Activated gamma-delta T cell (primary cell): ENCODE measurements at places on chromosomes 7 and 10.

DNA sequence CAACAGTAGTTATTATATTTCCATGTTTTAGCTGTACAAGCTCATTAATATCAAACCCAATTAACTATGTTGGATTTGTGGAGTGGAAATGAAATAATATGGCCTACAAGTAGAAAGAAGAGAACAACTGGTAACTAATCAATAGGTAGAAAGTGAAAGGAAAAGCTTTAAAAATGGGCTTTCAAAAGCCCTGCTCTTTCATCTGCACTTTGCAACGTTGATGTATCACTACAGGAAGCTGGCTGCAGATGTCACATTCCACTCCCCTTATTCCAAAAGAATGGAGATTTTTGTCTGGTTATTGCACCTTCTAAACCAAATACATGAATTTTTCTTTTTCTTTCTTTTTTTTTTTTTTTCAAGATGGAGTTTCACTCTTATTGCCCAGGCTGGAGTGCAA lies 11.7 kb upstream of the MKI67 start:
- no peak for DNase-seq

GRCh38 chr10:33664070-33664469 lies 329.6 kb upstream of the NRP1 start:
- DNase-seq = no peak

DNA sequence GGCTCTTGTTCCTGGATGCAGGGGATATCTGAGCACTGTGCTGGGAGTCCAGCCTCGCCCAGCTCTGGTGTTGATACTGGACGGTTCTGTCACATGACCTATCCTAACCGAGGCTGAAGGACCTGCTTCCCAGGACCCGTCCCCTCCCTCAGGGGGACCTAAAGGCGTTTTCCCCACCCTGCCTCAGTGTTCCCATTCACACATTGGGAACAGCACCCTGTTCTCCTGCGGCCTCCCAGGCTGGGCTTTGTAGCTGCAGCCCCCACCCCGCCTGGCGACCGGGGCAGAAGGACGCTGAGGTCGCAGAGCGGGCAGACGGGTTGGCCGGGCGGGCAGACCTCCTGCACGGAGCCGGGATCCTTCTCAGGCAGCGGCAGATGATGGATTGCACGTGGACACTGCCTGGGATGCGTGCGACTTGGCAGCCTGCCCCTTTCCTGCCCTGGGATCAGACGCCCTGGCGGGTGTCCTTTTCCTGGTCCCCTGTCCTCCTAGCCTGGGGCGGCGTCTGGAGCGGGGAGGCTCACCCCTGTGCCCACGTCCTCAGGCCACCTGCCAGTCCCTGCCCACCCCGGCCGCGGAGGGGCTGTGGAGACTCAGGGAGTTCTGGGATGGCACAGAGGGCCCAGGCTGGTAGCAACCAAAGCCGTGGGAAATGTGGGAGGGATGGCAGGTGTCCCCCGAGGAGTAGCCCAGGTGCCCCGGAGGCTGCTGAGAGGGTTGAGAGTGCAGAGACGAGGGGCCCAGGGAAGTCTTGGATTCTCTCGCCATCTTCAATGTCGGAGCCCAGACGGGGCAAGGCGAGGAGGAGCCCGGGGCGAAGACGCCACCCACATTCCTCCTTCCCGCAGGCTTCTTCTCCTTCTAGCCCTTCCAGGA lies 17.2 kb upstream of the PSMG3 start:
- no peak for DNase-seq

DNA sequence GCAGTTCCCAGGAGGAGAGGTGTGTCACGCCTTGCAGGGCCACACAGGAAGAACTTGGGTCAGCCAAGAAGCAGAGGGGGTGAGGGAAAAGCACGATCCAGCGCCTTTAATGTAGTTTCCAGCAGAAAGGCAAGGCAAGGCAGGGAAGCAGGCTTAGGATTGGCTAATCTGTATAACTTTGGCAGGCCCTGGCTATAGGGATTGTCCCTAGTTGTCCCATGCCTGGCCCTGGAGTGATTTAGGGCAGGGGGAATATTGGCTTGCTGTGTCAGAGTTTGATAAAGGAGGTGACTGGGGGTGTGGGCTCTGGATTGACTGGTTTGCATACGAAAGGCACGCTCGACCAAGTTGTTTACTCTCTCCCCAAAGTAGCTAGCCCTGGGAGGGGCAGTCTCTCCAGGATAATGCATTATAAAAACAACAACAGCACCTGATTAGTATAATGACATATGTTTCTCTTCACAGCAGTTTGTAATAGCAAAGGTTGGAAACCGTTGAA lies 44.5 kb downstream of the RBM28 start:
- DNase-seq = no peak

DNA sequence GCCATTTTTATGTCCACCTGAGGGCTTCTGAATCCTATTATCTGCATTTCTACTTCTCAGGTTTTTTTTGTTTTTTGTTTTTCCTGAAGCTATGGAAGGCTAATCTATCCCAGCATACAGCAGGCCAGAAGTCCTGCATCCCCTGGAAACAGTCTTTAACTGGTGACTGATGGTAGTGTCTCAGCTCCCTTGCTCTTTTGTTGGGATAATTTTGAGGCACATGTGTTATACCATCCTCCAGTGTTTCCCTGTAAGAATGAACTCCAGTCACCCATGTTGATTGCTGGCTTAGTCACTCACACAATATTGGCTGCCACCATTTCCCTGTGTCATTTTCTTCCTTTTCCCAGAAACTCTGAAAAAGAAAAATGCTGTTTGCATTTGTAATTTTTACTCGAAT lies 1094.0 kb upstream of the LRRN3 start:
- DNase-seq = no peak

GRCh38 chr10:91418416-91418815 lies 8.3 kb downstream of the HECTD2 start:
- DNase-seq = no peak

GRCh38 chr7:13072014-13072413 lies 384.6 kb downstream of the ARL4A start:
- no peak for DNase-seq

DNA sequence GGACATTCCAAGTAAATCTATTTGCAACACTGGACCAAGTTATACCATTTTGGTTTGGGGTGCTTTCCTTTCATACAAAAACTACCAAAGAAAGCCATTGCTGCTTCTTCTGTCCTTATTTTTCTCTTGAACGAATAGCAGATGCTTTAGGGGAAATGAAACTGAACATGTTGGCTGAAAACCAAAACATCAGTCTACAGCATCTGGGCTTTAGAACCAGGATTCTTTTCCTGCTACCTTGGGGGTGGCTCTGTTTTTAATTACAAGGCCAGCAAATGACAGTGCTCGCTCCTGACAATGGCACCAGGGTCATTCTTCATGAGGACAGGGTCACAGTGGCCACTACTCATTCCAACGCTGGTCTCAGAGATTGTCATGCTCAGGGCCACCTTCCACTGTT lies 80.3 kb downstream of the WDR11 start:
- no peak for DNase-seq

GRCh38 chr10:113683300-113683699 lies 3.6 kb downstream of the CASP7 start:
- DNase-seq = no peak

GRCh38 chr7:90957883-90958282 lies 306.4 kb upstream of the FZD1 start:
- no peak for DNase-seq

- no peak for DNase-seq
Measured at GRCh38 chr10:96612055-96612830, 25.4 kb upstream of the TM9SF3 start.

- no peak for DNase-seq
Measured at GRCh38 chr10:72308320-72308987, 34.7 kb downstream of the DDIT4 start.

- no peak for DNase-seq
Measured at GRCh38 chr7:30468791-30469190, 9.8 kb downstream of the NOD1 start.

DNA sequence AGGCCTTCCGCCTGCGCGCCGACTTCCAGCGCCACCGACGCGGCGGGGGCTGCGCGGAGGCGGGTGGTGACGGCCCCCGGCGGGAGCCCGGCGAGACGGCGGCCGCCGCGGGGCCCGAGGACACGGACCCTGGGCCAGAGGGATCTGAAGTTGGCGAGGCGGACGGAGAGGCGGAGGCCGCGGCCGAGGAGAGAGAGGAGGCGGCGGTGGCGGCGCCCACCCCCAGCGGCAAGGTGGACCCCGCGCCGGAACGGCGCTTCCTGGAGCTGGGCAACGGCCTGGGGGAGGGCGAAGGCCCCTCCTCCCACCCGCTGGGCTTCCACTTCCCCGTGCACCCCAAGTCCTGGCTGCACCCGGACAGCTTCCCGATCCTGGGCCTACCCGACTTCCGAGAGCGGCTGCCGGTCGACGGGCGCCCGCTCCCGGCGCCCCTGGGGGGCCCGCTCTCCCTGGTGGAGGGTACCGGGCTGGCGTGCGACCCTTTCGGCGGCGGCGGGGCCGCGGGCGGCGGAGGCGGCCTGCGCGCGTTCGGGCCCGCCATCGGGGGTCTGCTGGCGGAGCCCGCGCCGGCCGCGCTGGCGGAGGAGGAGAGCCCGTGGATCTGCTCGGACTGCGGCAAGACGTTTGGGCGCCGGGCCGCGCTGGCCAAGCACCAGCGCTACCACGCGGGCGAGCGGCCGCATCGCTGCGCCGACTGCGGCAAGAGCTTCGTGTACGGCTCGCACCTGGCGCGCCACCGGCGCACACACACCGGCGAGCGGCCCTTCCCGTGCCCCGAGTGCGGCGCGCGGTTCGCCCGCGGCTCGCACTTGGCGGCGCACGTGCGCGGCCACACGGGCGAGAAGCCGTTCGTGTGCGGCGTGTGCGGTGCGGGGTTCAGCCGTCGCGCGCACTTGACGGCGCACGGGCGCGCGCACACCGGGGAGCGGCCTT lies 16.2 kb downstream of the ZNF316 start:
- DNase-seq = no peak

- no peak for DNase-seq
Measured at GRCh38 chr7:749140-749551, 22.1 kb upstream of the PRKAR1B start.

- no peak for DNase-seq
Measured at GRCh38 chr7:44051611-44052220, 7.2 kb downstream of the DBNL start.

- no peak for DNase-seq
Measured at GRCh38 chr10:110556969-110557601, 10.4 kb upstream of the SMC3 start.

DNA sequence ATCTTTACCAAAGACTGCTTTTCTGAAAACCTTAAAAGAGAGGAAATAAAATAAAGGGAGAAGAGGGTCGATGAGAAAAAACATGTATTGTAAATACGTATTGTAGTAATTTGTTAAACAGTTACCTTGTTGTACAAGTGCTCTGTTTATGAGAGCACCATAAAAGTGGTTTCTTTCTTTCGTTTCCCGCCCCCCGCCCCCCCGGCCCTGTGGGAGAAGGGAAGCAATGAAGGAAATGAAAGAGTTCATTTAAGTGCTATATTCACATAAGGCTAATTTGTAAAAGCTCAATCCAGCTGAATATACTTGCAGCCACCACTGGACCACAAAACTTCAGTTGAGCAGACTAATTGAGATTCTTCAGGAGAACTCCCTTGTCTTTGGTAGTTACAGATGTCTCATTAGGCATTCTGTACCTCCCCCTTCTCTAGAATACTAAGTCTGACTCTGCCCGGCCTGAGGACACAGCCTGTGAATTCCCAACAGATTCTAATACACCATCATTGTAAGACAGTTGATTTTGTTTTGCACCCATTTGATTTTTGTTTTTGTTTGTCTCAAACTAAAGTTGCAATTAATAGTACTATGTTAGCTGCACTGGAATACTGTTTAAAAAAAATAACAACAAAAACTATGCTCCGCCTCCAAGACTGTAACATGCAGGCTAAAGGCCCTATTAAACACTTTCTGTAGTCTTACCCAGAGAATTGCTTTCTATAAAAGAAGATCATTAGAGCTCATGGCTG lies 124.9 kb downstream of the ARHGAP12 start:
- no peak for DNase-seq

GRCh38 chr7:117126676-117127075 lies 173.4 kb downstream of the ST7 start:
- DNase-seq = no peak

GRCh38 chr10:113480081-113480360 lies 72.8 kb upstream of the HABP2 start:
- DNase-seq = no peak

DNA sequence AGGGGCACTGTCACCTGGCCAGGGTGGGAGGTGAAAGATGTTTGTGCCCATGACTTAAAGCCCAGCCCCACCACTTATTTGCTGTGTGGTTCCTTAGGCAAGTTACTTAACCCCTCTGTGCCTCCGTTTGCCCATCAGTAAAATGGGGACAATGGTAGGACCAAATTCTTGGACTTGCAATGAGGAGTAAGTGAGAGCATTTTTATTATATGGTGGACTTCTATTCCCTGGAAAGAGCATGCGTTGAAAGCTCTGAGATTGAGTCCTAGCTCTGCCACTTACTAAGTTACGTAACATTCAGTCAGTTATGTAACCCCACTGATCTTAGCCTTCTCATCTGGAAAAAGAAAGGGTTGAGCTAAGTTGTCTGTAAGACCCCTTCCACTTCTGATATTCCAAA lies 18.8 kb downstream of the VSIR start:
- DNase-seq = no peak

DNA sequence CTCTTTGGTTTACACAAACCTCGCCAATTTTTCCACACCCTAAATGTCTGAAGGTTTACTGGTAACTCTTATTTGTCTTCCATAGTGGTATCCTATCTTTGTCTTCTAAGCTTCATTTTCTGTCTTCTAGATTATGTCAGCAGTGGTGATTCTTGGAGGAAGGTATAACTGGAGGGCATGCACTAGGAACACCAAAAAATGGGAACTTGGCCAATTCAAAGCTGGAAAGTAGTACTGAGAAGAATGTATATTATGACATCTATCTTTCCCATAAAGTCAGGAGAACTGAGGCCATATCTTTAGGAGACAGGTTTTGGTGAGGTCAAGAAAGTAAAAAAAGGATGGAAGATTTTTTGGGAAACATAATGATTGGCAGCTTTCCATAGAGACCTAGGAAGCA lies 113.3 kb downstream of the CPEB3 start:
- DNase-seq = no peak

- DNase-seq = no peak
Measured at GRCh38 chr10:6400331-6400730, 179.7 kb downstream of the PRKCQ start.

GRCh38 chr7:475425-475728 lies 44.3 kb downstream of the PDGFA start:
- no peak for DNase-seq

GRCh38 chr7:108094346-108094745 lies 35.8 kb downstream of the LAMB4 start:
- DNase-seq = no peak

DNA sequence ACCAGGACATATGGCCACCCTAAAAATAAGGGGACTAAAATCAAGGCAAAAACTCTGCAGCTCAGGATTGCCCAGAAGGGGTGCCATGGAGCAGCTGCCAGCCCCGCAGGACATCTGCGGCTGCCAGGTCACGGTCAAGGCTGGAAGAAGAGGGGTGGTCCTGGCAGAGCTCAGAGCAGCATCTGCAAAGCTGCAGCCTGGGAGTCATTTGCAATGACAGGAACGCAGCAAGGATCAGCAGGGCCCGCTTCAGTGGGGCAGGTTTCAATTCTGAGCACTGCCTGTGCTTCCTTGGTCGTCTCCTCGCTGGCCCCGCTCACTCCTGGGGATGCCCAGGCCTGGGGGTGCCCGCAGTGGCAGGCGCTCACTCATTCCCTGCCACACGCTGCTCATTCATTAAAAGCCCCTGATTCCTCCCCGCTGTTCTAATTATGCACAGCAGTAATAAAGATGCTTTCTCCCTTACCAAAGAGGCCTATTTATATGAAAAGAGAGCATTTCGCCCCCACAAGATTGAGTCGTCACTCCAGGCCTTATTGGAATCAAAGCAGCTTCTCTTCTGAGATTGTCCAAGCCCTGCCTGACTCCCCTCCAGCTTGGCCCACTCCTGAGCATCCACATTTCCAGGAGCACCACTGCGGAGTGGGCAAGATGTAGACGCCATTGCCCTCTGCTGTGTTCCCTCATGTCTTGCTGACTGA lies 4.6 kb downstream of the HSPA12A start:
- DNase-seq = no peak
